Mesendoderm (in vitro differentiated cells): ENCODE measurements at places on chromosomes 12 and 14.

- H3K4me1 ChIP-seq, result no peaks in the 10 kb centered on the region
- peaks cover 2% of the 10 kb centered on the region for H3K27me3 ChIP-seq
- no peak for DNase-seq
Observed at GRCh38 chr12:108000111-108000510, 129.0 kb upstream of the WSCD2 start.

- no peak overlapping the region for H3K4me3 ChIP-seq
- DNase-seq, result peak; percentile 56
- no peak overlapping the region for H3K27ac ChIP-seq
- H3K36me3 ChIP-seq, result no peaks in the 10 kb centered on the region
Observed at GRCh38 chr14:49294621-49295148, 291.5 kb downstream of the RPS29 start.

DNA sequence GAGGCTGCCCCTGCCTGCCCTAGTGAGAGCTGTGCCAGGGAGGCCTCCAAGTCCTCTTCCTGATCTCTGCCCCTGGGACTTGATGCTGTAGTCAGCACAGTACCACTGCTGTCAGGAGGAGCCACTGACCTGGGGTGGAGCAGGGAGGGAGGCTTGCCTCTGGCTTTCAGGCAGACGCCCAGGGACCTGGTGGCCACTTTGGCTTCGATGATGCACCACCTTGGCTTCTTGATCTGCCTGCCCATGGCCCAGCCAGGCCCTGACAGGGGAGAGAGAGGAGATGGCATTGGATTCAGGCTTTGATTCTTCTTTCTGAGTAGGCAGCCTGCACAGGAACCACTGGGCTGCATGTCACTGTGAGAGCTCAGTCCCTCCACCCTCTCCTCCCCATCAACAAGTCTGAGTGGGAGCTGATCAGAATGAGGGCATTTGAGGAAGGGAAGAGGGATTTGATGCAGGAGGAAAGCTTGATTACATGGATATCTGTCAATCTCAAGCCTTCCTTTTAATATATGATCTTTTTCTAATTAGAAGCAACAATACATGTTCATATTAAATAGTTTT, 24.7 kb downstream of the TMEM63C start:
- H3K36me3 ChIP-seq, result no peaks in the 10 kb centered on the region
- no peaks in the 10 kb centered on the region for H3K4me1 ChIP-seq
- no peak overlapping the region for H3K27ac ChIP-seq
- no peaks in the 10 kb centered on the region for H3K27me3 ChIP-seq

- H3K27ac ChIP-seq, result no peak overlapping the region
- H3K36me3 ChIP-seq, result no peaks in the 10 kb centered on the region
- no peaks in the 10 kb centered on the region for H3K27me3 ChIP-seq
- H3K4me3 ChIP-seq, result no peak overlapping the region
Observed at GRCh38 chr14:50601394-50601793, 41.4 kb downstream of the ATL1 start.

GRCh38 chr12:94566345-94566744, 84.0 kb downstream of the TMCC3 start:
- DNase-seq, result no peak
- H3K4me1 ChIP-seq, result no peaks in the 10 kb centered on the region
- no peak overlapping the region for H3K27ac ChIP-seq
- no peaks in the 10 kb centered on the region for H3K36me3 ChIP-seq
- H3K4me3 ChIP-seq, result no peak overlapping the region
- H3K27me3 ChIP-seq, result no peaks in the 10 kb centered on the region

- H3K4me1 ChIP-seq, result no peaks in the 10 kb centered on the region
- DNase-seq, result no peak
- no peaks in the 10 kb centered on the region for H3K36me3 ChIP-seq
- no peak overlapping the region for H3K4me3 ChIP-seq
Observed at GRCh38 chr12:107418981-107419380, 266.6 kb upstream of the PWP1 start.
